CD4-positive, alpha-beta T cell treated with Interleukin-1 beta for 1 hour (primary cell): ENCODE measurements at places on chromosomes 11 and 22.
A peak's percentile ranks its signal among the peaks of the same experiment; 100 is the strongest.

DNA sequence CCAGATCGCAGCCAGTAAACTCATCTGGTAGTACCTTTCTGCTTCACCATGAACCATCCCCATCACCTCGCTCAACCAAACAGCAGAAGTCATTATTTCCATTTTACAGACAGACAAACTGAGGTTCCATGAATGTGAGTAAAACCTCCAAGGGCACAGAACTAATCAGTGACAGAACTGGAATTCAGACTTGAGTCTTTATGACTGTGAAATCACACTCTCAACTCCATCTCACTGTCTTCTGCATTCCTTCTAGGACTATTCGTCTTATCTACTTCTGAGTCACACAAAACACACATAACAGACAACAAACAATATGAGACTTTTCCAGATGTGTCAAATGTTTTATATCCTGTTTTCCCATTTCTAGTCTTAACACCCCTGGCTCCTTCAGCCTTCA lies 9.3 kb upstream of the NUP50 start:
- no peak for DNase-seq

DNA sequence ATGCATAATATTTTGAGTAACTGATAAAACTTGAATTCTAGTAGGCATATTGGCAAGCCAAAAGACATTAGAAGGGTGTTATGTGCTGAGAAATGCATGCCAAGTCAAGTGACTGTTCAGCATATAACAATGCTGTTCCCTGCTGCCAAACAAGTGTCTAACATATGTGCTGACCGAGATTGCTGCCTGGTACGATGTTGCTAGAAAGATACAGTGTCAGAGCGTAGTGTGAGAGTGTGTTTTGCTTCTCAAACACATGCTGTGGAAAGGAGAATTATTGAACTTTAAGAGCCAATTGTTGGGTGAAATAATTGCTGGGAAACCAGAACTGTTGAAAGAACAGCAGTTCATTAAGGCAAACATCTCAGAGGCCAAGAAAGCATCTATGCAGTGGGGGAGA lies 71.3 kb upstream of the GRIA4 start:
- no peak for DNase-seq

- no peak for DNase-seq
Measured at GRCh38 chr11:111776398-111777093, 10.4 kb upstream of the PPP2R1B start.

DNA sequence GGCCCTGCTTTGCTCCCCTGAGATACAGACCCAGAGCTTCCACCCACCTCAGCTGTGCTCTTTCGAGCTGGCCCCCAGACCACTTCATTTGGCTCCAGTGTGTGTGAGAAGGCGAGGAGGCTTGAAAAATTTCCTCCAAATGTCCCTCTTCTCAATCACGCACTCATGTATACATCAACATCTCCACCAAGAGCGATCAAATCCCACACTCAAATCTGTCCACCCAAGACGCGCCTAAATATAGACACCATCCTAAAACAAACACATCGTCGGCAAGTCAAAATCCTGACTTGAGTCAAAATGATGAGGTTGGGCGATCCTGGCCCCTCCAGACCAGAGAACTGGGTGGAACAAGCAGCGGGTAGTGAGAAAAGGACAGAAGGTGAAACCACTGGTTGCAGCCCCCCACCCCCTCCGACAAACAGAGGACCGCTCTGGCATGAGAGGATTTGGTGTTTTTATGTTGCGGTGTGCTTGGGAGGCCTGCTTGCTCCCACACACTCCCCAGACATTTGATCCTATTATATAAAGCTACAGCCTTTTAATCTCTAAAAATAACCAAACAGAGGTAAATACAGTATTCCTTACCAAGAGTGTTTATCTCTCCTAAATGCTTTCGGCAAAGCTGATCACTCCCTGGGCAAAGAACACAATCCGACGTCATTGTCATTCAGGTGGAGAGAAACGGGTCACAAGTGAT lies 10.2 kb downstream of the MN1 start:
- DNase-seq: no peak

- no peak for DNase-seq
Measured at GRCh38 chr11:32890843-32891656, 1.6 kb upstream of the QSER1 start.

- no peak for DNase-seq
Measured at GRCh38 chr11:72582206-72583176, 91.7 kb downstream of the PDE2A start.

GRCh38 chr11:116544721-116545120 lies 228.1 kb downstream of the BUD13 start:
- DNase-seq: no peak

DNA sequence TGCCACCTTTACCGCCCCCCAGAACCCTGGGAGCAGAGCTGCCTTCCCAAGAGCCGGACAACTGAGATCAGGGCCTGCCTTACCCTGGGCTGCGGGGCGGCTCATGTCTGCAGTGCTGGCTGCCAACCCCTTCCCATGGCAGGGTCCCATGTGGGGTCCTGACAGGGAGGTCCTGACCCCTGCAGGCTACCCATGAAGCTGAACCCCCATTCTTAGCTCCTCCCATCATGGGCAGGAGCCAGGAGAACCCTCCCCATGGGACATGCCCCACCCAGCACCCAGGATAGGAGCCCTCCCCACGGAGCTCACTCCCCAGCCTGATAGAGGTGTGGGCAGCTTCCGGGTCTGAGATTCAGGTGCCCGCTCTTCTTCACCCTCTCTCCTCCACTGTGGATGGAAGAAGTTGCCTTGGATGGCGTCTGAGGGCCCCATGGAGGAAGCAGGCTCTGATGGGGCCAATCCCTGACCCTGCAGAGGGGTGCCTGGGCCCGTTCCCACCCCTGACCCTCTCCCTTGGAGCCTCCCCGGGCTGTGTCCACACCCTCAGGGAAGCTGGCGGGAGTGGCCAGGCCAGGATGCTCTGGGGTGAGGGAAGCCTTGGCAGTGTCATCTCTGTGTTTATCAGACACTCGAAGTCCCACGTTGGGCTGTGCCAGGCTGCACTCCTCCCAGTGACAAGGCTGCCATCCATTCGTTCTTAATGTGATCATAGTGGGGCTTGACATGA lies 1508.2 kb downstream of the BRD1 start:
- no peak for DNase-seq

DNA sequence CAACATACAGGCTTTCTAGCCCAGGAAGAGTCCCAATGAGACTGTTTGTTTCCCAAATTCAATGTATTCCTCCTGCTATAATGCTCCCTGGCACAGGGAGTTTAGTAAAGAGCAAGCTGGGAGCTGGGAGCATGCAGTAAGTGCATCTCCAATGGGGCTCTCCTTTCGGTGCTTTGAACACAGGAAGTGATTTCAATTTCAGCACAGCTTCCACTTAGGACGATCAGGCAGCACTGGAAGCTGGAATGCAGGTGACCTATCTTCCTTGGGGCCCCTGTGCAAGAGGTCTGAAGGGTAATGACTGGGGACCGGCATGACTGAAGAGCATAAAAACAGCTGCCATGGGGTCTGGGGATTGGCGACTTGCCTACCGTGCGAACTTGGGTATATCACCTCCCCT lies 76.0 kb downstream of the LARGE1 start:
- no peak for DNase-seq

DNA sequence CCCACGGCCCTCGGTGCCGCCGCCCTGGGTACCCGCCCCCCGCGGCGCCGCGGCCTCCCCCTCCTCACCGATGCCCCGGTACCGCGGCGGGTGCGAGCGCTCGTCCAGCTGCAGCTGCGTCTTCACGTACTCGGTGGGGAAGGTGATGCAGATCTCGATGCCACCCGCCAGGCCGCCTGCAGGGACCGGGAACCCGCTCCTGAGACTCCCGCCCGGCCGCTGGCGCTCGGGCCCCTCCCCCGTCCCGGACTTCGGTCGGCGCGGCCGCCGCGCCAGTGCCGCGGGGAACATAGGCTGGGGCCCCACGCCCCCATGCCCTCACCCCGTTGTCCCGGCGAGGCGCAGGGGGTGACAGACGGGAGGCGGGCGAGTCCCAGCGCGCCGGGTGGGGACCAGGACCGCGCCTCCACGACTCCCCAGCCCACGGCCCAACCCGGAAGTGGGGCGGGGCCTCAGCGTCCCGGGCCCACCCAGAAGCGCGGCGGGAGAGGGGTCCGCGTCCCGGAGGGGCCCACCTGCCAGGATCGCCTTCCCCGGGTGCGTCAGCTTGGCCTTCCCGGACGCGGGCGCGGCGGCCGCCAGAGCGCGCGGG lies 375 bp downstream of the SLC25A1 start:
- DNase-seq: peak; percentile 45

DNA sequence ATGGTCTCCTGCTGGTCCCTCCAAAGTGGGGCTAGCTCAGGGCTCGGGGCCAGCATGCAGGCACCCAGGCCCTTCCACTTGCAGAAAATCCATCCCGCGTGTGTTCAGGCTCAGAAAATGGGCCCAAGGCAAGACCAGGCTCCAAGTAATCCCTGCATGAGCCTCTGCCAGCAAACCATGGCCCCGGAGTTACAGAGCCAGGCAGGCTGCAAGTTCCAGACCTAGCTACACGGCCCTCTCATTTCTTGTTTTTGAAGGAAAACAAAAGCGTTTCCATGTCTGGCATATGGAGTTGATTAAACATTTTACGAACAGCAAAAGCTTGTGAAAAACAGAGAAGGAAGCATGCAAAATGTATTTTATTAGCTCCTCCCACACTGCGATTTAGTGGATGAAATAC lies 29.7 kb downstream of the KIAA0930 start:
- no peak for DNase-seq

GRCh38 chr11:125343086-125343717 lies 152.9 kb downstream of the FEZ1 start:
- no peak for DNase-seq

GRCh38 chr22:37551981-37552380 lies 8.3 kb upstream of the CDC42EP1 start:
- DNase-seq: no peak

DNA sequence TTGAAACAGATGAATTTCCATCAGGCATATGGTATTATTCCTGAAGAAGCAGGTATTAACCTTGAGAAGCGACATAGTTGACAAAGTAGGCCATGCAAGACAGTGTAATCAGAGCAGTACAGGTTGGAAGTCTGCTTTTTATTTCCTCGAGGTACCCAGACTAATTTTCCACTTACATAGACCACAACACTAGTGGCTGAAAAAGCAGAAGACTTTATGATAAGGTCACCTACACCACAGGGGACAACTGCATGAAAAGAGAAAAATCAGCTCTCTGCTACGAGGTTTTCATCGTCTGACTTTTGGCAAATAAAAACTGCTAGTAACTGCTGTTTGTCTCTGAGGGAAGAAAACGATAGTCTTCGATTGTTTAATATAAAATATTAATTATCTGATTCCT lies 77.5 kb downstream of the CNTN5 start:
- DNase-seq: no peak
